ENCODE measurements at places on chromosomes 7 and 10. TPM values are rescaled to one million over a fixed set of nuclear protein-coding genes. Genes with fewer than 3 reads are reported as not detected.

GRCh38 chr7:90818341-90818740 is 222.2 kb downstream of the CDK14 start:
- no peak for DNase-seq

- DNase-seq, result no peak
Observed at GRCh38 chr10:94123258-94123995, 129.7 kb downstream of the PLCE1 start.

DNA sequence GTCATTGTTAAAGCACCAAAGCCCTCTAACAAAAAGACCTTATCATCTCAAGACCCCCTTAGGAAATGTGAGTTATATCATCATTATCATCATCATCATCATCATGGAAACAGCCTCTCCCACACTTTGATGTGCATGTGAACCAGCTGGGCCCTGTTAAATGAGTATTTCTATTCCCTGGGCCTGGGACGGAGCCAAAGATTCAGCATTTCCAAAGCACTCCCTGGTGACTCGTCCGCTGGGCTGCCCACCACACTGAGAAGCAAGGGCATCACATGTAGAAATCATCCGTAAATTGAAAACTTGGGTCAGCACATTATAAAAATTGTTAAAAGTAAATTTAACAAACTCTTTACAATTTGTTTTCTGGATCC is 88.6 kb downstream of the PTPRN2 start:
- DNase-seq, result no peak

DNA sequence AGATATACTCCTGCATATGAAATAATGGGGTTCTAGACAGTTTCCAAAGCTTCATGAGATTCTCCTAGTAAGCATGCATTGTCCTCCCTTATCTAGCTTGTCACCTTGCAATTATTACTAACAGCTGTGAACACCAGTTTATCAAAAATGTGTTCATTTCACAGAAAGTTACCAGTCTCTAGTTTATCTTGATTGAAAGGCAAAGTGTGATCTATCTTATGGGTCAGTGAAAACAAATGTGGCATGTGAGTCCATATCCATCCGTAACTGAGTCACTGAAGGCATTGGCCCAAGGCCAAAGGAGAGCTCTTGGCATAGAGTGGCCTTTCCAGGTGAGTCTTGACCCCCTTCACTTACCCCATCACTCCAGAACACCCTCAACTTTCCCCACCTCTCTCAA is 53.2 kb downstream of the GSAP start:
- no peak for DNase-seq

DNA sequence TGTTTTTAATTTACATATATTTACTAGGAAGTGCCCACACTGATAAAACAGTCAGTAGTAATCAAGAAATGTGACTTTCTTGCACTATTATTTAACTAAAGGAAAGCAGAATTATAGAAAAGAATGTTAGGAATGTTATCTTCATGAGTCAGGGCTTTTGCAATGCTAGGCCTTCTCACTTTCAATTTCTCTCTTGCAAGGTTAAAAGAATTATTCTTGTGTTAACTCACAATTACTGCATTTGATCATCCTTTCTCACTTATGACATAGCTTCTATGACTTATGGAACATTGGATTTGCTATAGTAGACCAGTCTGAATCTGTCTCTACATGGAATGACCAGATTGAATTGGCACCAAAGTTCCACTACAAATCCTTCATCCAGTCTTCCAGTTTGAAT is 192.4 kb downstream of the SDK1 start:
- DNase-seq, result no peak

- no peak for DNase-seq
Observed at GRCh38 chr10:132984801-132985545, 42.6 kb upstream of the CFAP46 start.

- no peak for DNase-seq
Observed at GRCh38 chr10:26269754-26270153, 53.2 kb downstream of the GAD2 start.

DNA sequence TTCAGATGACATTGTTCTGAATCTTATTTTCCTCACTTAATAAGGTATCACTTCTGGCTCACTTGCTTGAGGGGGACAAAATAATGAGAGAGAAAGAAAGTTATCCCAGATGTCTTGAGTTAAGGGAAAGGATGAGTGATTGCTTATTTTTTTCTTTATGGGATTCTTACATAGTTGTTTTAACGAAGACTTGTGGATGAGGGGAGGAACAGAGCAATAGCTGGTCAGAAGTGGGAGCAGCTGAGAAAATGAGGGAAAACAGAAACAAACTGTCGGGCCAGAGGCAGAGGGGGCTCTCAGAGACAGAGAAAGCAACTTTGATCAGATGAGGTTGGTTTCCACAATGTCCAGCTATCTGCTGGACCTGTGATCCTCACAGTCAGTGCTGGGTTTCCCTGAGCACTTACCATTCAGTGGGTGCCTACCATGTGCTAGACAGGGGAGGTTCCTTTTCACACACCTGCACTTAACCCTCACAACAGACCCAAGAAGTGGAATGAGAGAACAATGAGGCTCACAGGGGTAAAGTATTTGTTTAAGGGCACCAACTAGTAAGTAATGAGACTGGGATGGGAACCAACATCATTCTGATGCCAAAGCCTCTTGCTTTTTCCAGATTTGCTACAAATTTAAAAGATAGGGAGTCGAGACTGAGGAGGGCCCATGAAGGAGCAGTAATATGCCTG is 64.2 kb downstream of the BICC1 start:
- no peak for DNase-seq

DNA sequence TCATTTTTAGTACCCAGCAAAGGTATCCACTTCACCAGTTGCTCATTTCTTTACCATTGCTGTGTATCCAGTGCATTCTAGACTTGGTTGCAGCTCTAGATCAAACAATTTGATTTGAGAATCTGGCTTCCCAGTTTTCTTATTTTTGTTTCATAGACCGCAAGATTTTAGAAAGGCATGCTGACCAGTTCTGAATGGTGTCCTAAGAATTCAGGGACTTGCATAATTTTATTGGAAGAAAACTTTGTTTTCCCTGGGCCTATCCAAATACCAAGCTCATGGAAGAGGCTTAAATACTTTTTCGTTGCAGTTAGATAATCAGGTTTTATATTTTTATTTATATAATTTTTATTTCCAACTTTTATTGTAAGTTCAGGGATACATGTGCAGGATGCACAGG is 58.3 kb downstream of the BICC1 start:
- no peak for DNase-seq

GRCh38 chr10:114437473-114438292 is 33.4 kb upstream of the AFAP1L2 start:
- no peak for DNase-seq

DNA sequence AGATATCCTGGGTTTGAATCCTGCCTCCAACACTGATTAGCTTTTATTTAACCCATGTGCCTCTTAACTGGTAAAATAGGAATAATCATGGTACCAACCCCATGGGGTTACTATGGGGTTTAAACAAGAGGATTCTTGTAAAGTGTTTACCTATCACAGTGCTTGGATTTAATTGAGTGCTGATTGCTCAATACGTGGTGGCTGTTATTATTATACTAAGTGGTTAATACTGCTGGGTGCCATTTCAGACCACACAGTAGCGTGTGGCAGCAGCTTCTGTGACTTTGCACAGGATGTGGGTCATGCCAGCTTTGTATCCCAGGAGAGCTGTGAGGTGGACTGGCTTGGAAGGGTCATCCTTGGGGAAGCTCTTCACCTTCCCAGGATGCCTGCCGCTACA is 177.2 kb downstream of the SEC23IP start:
- no peak for DNase-seq

OR2A12 gene
- total RNA-seq, result not detected

GRCh38 chr10:102752934-102753664 is 9.4 kb downstream of the WBP1L start:
- no peak for DNase-seq

TMEM130 gene
- 1.5 TPM for total RNA-seq

DNA sequence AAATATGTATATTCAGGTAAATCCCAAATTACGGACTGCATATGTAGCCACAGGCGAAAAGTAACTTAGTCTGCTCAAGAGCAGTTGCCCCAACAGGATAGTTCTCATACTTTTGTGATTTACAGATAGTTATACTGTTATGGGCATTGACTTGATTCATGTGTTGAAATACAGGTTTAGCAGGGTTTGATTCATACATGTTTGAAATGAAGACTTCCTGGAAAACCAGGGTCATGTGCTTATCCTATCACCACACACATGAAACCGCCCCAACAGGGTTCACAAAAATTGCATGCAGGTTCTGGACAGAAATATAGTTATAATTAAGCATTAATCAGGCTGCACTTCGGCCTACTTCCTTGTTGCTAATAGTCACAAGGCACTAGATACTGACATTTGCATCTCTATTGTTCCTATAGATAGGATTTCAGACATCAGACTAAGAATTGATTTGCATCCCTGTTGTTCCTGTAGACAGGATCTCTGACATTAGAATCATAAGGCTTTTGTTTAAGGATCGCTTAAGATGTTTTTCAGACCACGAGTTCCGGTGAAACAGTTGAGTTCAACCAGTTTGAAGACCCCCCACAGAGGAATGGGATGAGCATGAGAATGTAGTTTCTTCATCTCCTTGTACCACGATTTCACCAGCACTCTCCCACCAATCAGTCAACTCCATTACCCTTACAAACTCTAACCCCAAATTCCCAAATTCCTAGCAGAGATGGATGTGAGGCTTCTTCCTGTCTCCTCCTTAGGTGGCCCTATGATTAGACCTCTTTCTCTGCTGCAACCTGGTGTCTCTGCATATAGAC is 2.0 kb upstream of the ZNF398 start:
- no peak for DNase-seq

DNA sequence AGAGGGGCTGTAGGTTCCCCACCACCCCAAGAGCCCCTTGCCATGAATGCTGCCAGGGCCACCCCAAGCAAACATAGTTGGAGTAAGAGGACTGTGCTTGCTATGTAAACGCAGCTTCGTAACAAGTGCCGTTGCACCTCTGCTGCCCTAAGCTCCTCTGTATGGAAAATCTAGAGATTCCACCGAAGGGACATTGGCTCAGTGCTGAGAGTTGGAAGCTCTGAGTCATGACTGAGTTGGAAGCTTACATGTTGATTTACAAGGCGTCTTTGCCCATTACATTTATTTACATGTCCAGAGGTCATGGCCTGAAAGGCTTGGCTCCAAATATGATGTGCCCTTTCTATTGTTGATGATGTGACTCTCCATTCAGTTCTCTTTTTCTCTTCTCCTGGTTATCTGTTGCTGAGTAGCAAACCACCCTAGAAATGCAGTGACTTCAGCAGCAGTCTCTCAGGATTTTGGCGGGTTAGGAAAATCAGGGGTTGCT is 233.1 kb upstream of the TCF7L2 start:
- DNase-seq, result peak; percentile 52

SH2B2 gene
- 5.0 TPM for total RNA-seq

Measured in colonic mucosa (tissue), 4 donors.